ENCODE measurements at places on chromosomes 12 and 14.

GRCh38 chr14:95257521-95257920, 62.2 kb downstream of the CLMN start:
- no peak for DNase-seq

- DNase-seq = no peak
Observed at GRCh38 chr14:104263675-104264358, 125.4 kb downstream of the KIF26A start.

DNA sequence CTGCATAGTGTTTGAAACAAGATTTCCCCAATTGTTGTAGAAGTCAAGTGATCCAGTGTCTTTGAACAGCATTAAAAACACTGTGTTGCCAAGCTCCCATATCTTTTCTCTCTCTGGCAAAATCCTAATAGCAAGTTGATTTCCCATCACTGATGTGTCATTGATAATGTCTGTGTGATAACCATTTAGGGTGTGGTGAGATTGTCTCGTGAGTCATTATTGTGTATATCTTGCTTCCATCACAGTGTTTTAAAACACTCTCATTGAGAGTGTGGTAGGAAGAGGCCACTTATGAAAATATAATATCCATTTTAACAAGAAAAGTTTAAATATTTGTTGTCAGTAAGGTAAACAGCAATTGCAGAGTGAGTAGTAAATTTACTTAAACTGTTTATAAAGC, 74.7 kb downstream of the PRORP start:
- no peak for DNase-seq

DNA sequence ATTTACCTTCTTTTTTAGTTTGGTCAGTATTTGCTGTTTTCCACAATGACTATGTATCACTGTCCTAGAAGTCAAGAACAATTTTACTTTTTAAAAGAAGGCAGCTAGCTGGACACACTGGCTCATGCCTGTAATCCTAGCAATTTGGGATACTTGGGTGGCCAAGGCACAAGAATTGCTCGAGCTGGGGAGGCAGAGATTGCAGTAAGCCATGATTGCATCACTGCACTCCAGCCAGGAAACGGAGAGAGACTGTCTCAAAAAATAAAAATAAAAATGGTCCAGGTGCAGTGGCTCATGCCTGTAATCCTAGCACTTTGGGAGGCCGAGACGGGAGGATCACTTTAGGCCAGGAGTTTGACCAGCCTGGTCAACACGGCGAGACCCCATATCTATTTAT, 28.3 kb downstream of the MDM1 start:
- DNase-seq = no peak

DNA sequence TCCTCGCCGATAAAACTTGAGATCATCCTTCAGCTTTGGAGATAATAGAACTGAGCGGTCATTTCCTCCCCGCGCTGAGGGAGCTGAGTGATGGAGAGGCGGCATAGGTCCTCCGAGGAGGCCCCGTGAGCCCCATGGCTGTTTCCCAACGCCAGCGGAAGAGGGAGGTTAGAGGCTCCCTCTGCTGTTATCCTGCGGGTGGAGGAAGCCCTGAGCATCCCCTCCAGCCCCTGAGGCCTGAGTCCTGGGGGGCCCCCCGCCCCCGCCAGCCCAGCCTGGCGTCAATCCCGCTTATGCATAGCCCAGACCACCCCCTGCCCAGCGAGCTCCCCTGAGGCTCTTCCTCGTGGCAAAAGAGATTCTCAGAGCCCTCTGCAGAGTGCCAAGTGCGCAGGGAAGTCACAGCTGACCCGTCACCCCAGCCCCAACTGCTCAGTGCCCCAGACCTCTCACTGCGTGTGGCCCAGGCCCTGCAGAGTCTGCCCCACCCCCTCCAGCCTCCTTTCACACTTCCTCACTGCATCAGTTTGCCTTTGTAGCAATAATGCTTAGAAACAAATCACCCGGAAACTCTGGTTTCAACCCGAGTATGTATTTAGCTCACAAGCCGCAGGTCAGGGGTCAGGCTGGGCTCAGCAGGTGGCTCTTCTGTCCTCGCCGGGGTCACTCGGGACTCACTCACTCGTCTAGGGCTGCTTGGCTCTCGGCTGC, 44.7 kb upstream of the GALNT9 start:
- no peak for DNase-seq

DNA sequence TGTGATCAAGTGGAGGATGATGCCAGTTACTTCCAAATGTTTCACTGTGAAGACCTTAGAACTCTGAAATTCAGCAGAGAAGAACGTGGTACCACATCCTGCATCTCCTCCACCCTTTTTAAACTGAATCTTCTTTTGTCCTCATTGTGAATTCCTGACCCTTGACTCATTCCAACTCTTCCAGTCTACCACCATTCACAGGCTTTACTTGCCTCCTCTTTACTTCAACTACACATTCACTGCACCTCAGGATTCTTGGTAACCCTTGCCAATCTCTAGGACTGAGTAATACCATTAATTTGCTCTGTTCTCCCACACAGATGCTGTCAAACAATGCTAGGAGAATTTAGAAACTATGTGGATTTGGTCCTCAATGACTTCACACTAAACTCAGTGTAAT, 37.3 kb downstream of the PPP1R12A start:
- DNase-seq = no peak

DNA sequence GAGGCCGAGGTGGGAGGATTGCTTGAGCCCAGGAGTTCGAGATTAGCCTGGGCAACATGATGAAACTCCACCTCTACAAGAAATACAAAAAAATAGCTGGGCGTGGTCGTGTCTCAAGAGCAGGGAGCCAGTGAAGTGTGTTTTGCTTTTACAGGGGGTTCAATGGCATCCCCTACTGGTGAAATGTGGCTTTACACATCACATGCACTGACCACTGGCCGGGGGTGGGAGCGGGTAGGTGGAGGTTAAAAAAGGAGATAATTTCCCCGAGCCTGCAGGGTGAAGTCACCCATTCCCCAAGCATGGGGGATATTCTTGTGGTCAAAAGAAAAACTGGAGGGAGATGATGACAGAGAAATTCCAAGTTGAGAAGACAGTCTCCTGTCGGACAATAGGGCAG, 63.6 kb upstream of the PWP1 start:
- no peak for DNase-seq

DNA sequence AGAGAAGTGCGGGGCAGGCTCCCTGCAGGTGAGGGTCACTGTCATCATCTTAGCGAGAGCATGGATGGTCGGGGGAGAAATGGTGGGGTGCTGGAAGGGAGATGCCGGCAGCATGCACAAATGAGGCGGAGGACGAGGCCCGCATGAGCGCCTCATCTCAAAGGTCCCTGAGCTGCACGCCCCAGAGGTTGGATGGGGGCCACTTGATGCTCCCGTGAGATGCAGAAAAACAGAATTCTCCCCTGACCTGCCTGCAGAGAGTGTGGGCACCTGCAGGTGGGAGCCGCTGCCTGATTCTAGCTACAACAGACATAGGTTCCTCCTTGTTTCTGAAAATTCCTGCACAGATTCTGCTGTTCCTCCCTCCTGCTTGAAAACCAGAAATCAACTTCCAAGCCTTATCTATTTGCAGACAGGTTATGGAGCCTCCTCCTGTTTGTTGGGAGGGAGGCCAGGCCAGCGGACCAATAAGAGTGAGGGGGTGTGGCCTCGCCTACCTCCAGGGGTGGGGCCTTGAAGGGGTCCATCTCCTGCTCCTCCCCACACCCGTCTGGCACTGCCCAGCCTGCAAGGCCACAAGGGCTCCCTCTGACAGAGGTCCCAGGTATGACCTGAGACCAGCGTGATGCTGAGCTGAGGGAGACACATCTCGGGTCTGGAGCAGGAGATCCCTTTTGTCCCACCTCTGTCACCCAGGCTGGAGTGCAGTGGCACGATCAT, 67.2 kb downstream of the KDM2B start:
- DNase-seq = no peak

GRCh38 chr14:31926123-31926522, 151.0 kb upstream of the ARHGAP5 start:
- DNase-seq = no peak
